ENCODE measurements at places on chromosomes 1 and 21.

- no peak for DNase-seq
Measured at GRCh38 chr1:228034954-228035837, 28.4 kb downstream of the WNT3A start.

DNA sequence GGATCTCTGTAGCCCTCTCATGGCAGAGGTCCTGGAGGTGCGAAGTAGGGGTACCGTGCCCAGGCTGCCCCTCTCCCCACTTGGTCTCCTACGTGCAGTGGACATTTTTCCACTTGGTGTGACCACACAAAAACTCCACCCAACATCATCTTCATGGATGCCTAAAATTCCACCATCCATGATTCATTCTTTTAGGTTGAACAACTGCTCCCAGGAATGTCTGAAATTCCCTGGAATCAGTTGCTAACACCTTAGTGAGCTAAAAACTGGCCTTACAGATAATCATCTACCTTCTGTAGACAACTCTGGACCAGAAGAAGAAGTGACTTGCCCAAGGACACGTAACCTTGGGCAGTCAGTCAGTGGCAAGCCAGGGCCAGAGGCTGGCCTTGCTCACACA lies 32.1 kb upstream of the CLIC4 start:
- no peak for DNase-seq

GRCh38 chr1:171429137-171429536 lies 56.2 kb upstream of the PRRC2C start:
- no peak for DNase-seq

- DNase-seq, result no peak
Measured at GRCh38 chr1:186491336-186491735, 30.4 kb upstream of the PDC start.

GRCh38 chr1:85584923-85585322 lies 4.4 kb downstream of the CCN1 start:
- DNase-seq, result no peak

- DNase-seq, result no peak
Measured at GRCh38 chr1:1628754-1629429, 3.1 kb upstream of the MMP23B start.

DNA sequence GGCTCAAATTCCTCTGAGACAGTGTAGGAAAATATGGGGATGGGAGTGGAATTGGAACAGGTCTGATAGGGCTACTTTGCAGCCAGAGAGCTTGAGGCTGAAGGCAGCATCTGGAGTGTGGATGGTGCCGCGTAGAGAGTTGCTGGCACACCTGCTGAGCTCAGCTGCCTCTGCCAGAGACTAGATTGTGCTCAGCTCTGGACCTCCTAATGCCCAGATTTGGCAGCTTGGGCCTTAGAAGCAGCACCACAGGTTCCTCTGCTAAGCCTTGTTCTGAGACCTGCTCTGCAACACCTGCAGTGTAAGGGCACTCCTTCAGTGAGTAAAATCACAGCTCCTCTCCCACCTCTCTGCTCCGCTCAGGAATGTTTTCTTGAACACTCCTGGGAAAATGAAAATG lies 23.3 kb downstream of the ACOT11 start:
- DNase-seq, result no peak

DNA sequence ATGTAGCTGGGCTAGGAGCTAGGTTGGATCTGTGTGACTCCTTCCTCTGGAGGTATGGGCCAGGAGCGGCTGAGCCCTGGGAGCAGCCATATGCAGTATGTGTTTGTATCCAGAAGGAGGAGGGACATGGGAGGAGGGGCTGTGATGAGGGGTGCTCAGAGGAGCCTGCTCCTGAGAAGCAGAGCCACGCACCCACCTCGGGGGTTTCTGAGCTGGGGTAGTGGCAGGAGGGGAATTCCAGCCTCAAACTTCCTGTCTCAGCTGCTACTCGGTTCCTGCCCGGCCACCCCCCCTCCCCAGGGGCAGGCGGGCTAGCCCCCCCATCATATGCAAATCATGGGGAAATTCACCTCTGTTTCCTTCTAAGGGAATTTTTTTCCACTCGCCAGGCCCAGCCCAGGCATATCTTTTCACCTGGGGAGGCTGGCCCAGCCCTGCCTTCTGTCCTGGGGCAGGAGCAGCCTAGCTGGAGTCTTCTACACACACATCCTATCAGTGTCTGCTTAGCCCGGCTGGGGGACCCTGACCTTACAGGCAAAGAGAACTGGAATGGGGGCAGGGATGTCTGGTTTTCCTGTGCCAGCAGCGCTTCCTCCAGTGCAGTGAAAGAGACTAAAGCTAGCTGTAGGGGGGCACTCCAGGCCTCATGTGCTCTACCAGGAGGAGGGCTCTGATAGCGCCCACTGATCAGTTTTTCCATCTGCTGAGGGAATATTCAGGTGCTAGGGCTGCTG lies 3.0 kb downstream of the ZC3H12A start:
- DNase-seq, result peak; percentile 82

GRCh38 chr1:165259236-165259635 lies 97.3 kb downstream of the LMX1A start:
- no peak for DNase-seq

- no peak for DNase-seq
Measured at GRCh38 chr1:222923506-222923905, 108.7 kb downstream of the DISP1 start.

DNA sequence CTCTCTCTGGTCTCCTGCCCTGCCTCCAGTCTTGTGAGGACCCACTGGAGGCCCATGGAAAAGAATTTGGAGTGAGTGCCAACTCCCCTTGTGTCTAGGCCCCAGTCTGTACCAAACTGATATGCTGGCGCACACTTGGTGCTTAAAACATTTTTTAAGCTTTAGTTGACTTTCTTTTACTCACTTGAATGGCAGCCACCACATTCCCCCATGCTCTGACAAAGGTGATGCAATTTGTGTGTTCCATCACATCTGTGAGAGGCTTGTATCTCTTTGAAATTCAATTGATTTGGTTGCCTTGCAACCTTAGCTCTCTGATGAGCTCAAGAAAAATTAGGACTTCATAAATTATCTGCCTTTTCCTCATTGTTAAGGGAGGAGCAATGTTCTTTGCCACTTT lies 30.5 kb upstream of the WDTC1 start:
- DNase-seq, result no peak

- no peak for DNase-seq
Measured at GRCh38 chr1:64203420-64203819, at the start of gene UBE2U. Gene UBE2U, plus strand, starts transcription at chr1:64203623. Its CDS starts 428 bp downstream, at chr1:64204051.

DNA sequence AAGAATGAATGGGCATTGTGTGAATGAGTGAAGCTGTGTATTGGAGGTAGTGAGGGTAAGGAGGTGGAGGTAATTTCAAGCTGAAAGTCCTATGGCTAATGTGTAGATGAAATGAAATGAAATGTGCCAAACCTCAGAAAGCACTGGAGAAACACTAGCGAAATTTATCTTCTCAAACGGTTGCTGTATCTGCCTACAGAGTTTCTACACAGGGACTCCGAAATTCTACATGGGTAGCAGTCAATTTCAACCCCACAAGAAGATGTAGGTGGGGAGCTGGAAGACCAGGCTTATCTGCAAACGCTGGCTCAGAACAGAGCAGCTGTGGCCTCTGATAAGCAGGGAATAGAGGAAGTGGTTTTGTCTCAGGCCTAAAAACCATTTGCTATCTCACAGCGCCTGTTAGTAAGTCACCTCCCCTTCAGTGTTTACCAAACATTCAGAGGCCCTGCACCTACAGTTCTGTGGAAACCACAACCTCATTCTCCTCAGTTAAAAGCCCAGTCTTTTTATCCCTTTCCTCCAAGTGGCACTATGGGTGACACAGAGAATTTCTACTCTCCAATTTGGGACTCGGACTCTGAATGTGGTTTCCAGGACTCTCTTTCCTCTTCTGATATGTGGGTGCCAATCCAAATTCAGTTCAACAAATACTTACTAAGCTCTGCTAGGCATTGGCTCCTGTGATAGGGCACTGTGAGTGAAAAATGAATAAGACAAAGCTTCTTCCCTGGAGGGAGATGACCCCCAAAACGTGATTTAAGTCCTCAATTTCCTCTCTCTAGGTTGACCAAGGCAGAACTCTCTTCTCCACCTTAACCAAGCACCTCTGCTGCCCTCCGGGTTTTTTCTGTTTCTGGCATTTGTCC lies 17.2 kb upstream of the SLAMF6 start:
- DNase-seq, result peak; percentile 81

DNA sequence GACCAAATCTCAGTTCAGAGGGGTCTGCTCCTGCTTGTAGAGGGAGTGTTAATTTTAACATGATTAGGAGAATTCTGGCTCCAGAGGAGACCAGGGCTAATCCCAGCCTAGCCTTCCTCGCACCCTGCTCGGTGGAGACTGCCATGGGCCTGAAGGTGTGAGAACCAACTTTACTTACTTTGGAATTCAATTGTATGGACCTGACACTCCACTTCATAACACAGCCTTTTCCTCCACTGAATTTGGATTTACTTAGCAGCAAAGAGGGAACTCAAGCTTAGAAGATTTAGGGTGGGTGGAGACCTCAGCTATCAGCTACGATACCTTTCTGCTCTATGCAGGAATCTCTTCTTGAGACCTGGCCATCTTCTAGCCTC lies 11.5 kb downstream of the PLXNA2 start:
- no peak for DNase-seq

DNA sequence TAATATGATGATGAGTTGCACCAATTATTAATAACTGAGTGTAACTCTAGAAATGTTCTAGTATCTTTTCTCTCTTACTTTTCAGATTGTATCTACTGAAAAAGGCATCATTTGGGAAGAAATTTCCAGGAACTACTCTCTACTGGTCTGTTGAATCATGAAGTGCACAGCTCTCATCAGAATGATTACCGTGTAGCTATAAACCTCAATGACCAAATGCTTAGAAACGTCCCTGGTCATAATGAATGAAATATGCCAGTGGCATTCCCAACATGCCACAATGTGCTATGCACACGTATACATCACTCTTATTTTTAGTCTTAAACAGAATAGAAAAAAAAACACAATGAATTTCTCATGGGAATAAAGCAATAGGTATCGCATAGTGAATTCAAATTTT lies 534.3 kb upstream of the OLFM3 start:
- DNase-seq, result no peak

DNA sequence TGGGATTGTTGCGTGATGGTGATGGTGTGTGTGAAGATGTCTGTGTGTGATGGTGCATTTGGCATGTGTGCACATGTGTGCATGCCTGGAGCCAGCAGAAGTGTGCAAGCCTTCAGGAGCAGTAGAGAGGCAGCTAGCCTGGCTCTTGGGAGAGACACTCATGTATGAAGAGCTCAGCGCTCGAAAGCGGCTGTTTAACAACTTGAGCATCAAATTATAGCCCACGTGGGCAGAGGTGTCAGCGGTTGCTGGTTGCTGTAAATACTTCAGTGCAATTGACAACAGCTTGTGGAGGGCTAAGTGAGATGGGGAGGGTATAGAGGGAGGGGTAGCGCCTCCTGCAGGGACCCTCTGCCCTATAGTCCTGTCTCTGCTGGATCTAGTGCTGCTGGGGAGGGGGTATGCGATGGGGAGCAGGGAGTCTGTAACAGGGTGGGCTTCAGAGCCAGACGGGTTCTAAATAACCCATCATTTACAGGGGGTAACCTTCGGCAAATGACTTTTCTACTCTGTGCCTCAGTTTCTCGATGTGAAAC lies 21.5 kb downstream of the FOXD2 start:
- DNase-seq, result no peak

GRCh38 chr1:3886691-3887090 lies 13.4 kb downstream of the C1orf174 start:
- DNase-seq, result no peak

GRCh38 chr1:118047006-118047649 lies 117.6 kb downstream of the WDR3 start:
- DNase-seq, result no peak

All from T-helper 2 cell treated with Interferon-gamma antibody and Interleukin-4, amounts not matched to agents 5 μg/mL and 100 μg/mL, for 36 hours (primary cell).